Activated CD4-positive, alpha-beta T cell treated with anti-CD3 and anti-CD28 coated beads, Interleukin-2, amount 50 U/mL, for 16 hours (primary cell): ENCODE measurements at places on chromosomes 6 and 20.

DNA sequence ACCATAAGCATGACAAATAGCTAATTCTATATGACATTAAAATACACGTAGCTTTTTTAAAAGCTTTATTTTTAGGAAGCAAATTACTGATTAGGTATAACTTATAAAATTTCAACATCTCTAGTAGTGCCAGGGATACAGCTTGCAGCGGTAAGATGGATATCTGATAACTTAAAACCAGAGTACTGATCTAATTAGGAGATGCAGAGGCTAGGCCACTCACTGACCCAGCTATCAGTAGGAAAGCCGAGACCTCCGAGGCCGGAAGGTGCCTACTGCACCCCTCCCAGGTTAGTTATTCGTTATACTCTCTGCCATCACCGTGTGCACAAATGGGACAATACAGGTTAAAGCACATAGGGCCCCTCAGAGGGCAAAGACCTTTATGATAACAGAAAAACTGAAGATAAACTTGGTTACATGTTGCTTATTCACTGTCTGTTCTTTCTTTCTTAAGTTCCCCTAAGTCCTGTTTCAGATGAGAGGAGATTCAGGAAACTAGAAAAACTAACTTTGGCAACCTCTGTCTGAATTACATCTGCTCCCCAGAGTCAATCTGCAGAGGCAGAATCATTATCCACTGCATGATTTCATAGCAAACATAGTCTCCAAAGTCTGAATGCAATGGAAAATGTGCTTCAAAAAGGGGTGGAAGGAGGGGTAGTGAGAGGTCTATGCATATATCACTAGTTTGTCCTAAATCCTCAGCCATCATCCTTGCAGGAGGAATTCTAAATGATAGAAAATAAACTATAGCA is 60.8 kb downstream of the RIPOR2 start:
- no peak for DNase-seq

DNA sequence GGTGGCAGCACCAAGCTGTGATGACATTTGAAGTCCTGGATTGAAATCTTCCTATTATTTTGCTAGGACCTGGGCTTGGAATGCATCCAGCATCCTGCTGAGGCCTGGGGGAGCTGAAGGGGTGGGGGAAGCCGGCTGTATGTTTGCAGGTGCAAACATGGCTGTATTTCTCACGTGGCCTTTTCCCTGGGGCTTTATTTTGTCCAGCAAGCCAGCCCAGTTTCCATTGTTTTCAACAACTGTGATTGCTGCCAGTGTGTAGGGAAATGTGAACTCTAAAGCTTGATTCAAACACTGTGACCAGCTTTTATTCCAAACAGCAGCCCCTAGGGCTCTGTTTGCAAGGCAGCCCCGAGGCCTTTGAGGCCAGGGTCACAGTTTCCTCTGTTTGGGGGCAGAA is 683.0 kb downstream of the DHX35 start:
- DNase-seq = no peak

- DNase-seq = peak; percentile 56
These were observed 52.6 kb upstream of the MAFB start for GRCh38 chr20:40741507-40742106.

GRCh38 chr6:52417675-52418111 is 2.4 kb upstream of the EFHC1 start:
- no peak for DNase-seq

DNA sequence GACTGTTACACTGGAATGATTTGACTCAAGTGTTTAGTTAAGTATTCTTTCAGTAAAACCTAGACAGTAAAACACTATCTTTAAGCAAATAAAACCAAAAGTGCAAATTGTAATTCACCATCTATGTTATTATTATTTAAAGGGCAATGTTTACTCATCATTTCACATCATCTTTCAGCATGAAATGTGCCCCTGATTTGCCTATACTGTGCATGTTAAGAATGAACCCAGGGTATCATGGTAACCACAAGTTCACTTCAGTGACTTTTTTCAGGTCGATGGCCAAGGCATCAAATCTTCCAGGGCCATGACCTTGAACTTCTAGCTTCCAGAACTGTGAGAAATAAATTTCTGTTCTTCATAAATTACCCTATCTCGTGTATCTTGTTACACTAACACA is 2.1 kb upstream of the HLA-DOB start:
- DNase-seq = no peak

DNA sequence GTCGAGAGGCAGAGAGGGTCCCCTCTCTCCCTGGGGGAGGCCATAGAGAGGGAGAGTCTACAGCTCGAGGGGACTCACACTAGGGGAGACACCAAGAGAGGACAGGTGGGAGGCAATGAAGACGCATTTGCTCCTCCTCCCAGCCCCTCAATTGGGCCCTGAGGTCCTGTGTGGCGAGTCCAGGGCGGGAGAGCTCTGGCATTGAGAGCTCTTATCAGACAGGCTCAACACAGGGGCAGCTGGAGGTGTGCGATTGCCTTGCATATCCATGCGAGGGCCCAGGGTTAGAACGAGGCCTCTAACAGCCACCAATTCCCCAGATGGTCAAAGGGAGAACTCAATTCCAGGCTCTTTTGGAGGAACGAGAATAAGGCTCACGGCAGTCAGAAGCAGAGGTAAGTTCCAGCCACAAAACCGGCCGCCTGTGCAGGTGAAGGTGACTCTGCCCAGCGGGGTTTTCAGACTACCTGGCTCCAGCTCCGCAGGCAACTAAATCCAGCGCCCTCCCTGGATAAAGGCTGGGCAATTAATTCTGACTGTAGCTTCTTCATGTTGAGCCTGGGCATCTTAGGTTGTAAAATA is 94.0 kb upstream of the MPC1 start:
- no peak for DNase-seq

- DNase-seq = no peak
These were observed 121.6 kb downstream of the ISM1 start for GRCh38 chr20:13342469-13343242.
